Globus pallidus (tissue), 1 donor: ENCODE measurements at places on chromosomes 4 and X.

- no peak for DNase-seq
Observed at GRCh38 chrX:70044541-70045245, 5.0 kb downstream of the AWAT2 start.

GRCh38 chrX:13109817-13110216 is 65.4 kb upstream of the FAM9C start:
- DNase-seq, result no peak

- DNase-seq, result no peak
Observed at GRCh38 chr4:182819751-182820150, 97.4 kb downstream of the DCTD start.

DNA sequence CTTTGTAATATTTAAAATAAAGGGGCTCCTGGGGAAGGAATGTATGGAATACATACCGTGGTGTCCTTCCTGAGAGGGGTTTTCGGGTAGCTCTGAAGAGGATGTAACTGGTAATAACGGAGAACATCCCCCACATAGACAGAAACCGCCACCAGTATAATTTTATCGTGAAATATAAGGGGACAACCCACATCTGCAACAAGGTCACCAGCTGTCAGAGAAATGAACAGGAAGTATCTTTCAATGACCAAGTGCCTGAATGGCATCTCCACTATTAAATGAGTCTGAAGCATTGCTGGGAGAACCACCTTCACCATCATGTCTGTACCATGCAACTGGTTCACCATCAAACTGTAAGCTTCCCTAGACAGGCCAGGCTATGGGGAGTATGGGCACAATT is 31.7 kb downstream of the RNF175 start:
- DNase-seq, result no peak

DNA sequence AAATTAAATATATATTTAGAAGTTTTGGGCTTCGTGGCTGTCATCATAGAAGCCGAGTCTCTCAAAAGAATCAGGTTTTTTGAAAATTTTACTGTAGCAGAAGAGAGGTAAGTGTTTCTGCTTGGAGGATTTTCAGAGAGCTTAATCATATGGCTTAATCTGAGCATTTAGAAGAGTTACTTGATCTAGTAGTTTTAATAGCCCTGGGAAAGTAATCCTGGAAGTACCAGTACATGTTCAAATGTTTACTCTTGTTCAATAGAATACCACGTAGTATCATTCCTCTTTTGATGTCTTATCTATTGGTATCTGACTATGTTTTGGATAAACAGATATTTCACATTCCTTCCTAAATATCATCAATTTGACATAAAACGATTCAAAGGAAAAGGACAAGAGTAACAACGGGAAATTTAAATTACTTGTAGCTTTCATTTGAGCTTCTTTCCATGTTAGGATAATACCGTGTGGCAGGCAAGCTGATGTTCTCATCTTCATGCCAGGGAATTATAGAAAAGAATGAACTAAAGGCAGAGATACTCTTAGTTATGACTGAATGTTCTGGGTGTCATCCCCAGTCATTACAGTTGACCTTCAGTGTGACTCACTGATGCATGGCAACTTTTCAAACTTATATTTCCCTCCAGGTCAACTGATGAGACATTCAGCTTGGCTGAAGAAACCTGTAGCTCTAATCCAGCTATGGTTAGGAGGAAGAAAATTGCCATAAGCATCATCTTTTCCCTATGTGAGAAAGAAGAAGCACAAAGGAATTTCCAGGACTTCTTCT is 89.8 kb downstream of the FNIP2 start:
- DNase-seq, result no peak
